CD4-positive, CD25-positive, alpha-beta regulatory T cell (primary cell): ENCODE measurements at places on chromosomes 7 and 10. TPM values are rescaled to one million over a fixed set of nuclear protein-coding genes. Genes with fewer than 3 reads are reported as not detected.
A peak's percentile ranks its signal among the peaks of the same experiment; 100 is the strongest.

GRCh38 chr7:116034411-116034810 lies 3.8 kb upstream of the TFEC start:
- no peak overlapping the region for H3K4me3 ChIP-seq
- H3K36me3 ChIP-seq: no peaks in the 10 kb centered on the region
- no peaks in the 10 kb centered on the region for H3K27me3 ChIP-seq
- no peak overlapping the region for H3K27ac ChIP-seq
- DNase-seq: no peak
- no peaks in the 10 kb centered on the region for H3K4me1 ChIP-seq

- no peak for DNase-seq
- H3K4me1 ChIP-seq: peaks cover 14% of the 10 kb centered on the region
- no peak overlapping the region for H3K4me3 ChIP-seq
- no peaks in the 10 kb centered on the region for H3K27me3 ChIP-seq
- H3K36me3 ChIP-seq: peaks cover 67% of the 10 kb centered on the region
These were observed 83.7 kb upstream of the AFAP1L2 start for GRCh38 chr10:114487815-114488536.

- H3K4me3 ChIP-seq: peak overlapping the region; percentile 32
- DNase-seq: no peak
- peaks cover 46% of the 10 kb centered on the region for H3K27me3 ChIP-seq
- H3K4me1 ChIP-seq: peaks cover 51% of the 10 kb centered on the region
- no peaks in the 10 kb centered on the region for H3K36me3 ChIP-seq
- no peak overlapping the region for H3K27ac ChIP-seq
These were observed 1.2 kb downstream of the HOXA11 start for GRCh38 chr7:27183682-27184336.

The GPR26 gene
- not detected for total RNA-seq

- no peaks in the 10 kb centered on the region for H3K36me3 ChIP-seq
- DNase-seq: peak; percentile 9
- no peaks in the 10 kb centered on the region for H3K4me1 ChIP-seq
- H3K27me3 ChIP-seq: no peaks in the 10 kb centered on the region
These were observed 48.7 kb downstream of the TPK1 start for GRCh38 chr7:144787127-144787526.

- no peaks in the 10 kb centered on the region for H3K4me1 ChIP-seq
- no peak overlapping the region for H3K27ac ChIP-seq
- peak; percentile 60 for DNase-seq
- H3K4me3 ChIP-seq: no peak overlapping the region
- no peaks in the 10 kb centered on the region for H3K27me3 ChIP-seq
- peaks cover 19% of the 10 kb centered on the region for H3K36me3 ChIP-seq
These were observed 57.0 kb downstream of the CDC123 start for GRCh38 chr10:12252882-12253546.

The DPYSL4 gene
- 1.2 TPM for total RNA-seq

DNA sequence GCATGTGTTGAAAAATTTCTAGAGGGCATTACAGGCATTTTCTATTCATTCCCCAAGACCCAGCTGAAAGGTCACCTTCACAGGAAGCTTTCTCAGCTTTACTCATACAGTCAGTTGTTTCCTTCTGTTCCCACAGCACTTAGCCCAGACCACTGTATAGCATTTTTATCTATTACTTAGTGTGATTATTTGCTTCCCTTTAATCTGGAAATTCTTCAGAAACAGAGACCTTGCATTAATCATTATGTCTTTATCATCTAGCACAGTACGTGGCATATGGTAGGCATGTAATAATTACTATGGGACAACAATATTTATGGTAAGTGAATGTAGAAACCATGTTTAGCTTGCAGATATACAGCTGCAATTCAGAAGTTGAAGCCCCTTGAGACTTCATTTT lies 38.2 kb upstream of the CDK6 start:
- no peak for DNase-seq
- H3K27me3 ChIP-seq: no peaks in the 10 kb centered on the region
- no peaks in the 10 kb centered on the region for H3K36me3 ChIP-seq
- no peak overlapping the region for H3K4me3 ChIP-seq
- H3K4me1 ChIP-seq: no peaks in the 10 kb centered on the region
- H3K27ac ChIP-seq: no peak overlapping the region
